Mesenteric fat pad (tissue), 1 donor: ENCODE measurements at places on chromosomes 5 and 9. TPM values are rescaled to one million over a fixed set of nuclear protein-coding genes. Genes with fewer than 3 reads are reported as not detected.

DNA sequence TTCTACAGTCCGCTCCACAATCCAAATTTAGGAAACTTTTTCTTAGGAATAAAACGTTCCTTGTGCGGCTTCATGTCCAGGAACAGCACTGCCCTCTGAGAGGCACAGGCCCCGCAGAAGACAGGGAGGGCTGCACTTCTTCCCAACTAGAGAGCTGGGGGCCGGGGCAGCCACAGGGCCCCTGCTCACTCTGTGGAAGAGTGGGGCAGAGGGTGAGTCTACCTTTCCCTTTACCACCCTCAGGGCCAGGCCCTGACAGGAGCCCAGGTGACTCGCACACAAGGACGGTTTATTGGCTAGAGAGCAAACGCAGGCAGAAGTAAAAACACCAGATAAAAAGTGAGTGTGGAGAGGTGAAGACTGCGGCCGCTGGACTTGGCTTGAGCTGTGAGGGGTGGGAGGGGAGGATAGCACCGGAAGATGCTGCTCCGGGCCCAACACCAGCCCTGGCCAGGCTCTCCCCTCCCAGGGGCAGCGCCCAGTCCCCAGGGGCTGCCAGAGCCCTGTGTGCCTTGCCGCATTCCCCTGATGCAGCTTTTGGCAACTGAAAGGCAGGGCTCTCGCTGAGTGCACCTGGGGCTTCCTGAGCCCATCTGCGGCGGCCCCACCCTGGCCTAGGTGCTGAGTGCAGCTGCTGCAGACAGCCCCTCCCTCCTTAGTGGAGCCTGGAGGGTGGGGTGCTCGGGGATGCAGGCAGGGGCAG lies 20.2 kb downstream of the SH3GLB2 start:
- DNase-seq: no peak

DNA sequence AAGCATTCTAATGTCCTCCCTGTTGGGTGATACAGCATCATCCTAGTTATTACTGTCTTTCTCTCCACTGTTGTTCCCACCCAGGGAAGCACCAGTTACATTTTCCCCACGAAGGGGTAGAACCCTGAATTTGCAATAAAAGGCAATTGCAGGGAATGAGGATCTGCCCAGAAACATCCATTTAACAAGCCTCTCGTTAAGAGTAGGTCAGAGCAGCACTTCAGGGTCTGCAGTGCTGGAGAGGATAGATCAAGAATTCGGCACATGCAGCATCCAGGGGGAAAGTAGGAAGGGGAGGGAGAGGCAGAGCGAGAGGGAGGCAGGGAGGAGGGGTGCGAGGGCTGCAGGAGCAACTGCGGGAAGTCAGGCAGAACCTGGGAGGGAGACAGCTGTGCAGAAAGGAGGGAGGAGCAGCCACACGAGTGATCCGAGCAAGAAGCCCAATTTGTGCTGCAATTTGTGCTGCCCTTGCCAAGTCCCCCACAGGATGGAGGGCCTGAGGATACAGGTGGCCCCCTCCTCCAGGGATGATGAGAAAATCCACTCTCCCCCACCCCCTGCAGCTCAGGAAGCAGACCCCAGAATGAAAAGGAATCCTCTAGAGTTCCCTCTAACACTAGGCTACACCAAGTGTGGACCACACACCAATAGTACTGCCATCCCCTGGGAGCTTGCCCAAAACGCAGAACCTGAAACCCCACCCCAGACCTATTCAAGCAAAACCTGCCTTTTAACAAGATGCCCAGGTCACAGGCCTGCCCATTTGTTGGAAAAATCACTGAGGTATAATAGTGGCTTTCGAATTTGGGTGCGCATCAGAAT lies 62.2 kb downstream of the EPB41L4B start:
- no peak for DNase-seq

DNA sequence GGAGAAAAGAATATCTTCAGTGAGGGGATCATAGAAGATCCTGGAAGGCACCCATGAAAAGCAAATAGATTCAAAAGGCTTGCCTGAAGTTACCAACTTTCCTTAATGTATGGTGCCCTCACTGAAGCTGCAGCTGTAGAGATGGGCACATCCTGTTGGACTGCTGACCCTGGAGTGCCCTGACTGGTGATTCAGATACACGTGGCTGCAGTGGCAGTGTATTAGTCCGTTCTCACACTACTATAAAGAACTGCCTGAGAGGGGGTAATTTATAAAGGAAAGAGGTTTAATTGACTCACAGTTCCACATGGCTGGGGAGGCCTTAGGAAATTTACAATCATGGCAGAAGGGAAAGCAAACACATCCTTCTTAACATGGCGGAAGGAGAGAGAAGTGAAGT lies 80.3 kb downstream of the OSMR start:
- no peak for DNase-seq

- DNase-seq: no peak
These were observed 14.8 kb upstream of the PLEKHG4B start for GRCh38 chr5:77170-77501.

DNA sequence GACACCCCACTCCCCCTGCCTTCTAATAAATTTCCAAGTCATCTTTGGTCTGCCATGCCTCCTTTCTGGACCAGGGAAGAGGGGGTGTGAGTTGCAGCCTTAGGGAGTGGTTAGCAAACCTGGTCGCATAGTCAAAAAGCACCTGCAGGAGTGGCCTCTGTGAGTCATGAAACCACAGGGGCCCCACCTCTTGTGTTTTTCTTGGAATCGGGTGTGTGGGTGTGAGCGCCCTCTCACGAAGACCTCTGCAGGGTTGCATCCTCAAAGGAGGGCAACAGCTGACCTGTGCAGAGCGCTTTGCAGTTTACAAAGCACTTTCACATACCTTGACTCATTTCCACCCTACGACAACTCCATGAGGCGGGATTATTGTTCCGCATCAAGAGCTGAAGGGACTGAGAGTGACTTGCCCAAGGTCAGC lies 36.8 kb upstream of the TEX48 start:
- no peak for DNase-seq

CCDC183 gene
- total RNA-seq: 0.71 TPM

STPG3 gene
- not detected for total RNA-seq
